Mammary epithelial cell (primary cell): ENCODE measurements at places on chromosomes 6 and 20. TPM values are rescaled to one million over a fixed set of nuclear protein-coding genes. Genes with fewer than 3 reads are reported as not detected.

Gene STMND1
- not detected for total RNA-seq

DNA sequence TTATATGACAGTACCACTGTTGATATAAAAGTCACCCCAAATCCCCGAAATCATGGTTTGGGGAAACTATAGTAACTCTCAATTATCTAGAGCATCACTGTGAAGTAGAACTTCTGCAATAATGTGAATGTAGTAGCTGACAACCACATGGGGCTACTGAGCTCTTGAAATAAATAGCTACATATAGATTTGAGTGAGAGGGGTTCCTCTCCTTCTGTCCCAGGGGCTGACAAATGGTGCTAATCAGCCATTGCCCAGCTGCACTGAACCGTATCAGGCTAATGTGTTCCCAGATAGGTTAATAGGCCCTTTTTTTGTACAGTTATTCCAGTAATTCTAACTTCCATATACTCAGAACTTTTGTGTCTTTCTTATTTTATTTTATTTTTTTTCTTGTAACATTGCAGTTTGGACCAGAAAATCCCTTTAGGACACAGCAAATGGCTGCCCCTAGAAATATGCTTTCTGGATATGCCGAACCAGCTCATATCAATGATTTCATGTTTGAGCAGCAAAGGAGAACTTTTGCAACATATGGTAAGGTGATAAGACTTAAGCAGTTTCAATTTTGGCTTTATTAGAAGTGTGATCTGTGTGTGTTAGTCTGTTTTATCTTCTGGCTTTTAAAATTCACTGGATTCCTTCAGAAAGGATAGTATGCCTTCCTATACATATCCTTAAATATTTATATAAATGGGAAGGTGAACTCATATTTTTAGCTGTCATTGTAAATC, 21.1 kb downstream of the CDC40 start:
- no peak for DNase-seq

GRCh38 chr6:151276112-151276740, 36.5 kb downstream of the AKAP12 start:
- DNase-seq = peak; percentile 57

DNA sequence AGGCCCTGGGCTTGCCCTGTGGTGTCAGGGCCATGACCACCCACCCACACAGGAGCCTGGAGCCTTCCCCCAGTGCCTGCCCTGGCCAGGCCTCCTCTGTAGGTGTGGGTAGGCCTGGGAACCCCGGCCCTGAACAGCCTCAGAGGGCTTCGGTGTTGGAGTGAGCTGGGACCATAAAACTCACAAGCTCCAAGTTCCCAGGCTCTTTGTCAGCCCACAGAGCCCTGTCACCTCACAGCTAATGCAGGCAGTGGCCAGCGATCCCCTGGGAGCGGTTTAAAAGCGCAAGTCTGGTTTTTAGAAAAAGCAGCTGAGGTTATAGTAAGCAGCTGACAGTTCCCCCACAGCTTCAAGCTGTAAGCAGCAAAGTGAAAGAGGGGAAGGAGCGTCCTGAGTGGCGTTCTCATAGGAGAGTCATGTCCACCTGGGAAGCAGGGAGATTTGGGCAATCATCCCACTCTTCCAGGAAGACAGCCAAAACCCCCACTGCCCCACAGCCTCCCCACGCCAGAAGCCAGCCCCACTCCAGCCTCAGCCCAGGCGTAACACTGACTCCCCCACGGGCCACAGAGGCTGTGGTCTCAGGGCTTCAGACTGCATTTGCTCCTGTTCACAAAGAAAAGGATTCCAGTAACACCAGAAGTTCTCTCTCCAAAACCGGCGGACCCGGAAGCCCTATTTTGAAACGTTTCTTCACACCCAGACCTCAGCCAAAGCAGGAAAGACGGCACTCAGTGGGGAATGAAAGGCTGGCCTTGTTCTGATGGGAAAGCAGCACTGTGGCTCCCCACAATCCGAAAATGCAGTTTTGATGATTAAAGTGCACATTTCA, 34.3 kb upstream of the FOXC1 start:
- no peak for DNase-seq

DNA sequence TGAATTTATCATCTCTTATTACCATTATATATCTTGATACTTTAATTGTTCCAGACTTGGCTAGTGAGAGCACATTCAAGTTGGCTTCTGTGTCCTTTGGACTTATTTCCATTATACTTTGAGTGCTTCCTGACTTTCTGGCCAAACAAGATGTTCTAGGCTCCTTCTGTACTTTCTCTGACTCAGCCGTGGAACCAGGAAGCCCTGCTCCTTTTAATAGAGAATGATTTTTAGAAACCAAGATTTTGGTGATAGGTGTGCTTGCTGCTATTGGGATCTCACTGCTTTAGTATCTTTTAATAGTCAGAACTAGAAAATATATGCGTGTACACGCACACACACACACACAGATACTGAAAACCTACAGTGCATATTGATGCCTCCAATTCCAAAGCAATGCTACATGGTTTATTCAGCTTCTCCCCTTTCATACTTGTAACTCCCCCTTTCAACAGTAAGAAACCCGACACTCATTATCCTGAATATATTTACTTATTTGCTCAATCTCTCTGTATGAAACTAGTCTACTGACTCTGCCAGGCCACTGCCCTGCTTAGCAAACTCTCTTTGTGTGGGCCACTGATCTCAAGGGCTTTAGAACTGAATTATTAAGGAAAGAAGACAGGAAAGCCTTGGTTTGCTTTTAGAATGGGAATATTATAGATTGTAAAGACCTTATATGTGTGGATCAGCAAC, 42.7 kb upstream of the EZR start:
- peak; percentile 40 for DNase-seq

GRCh38 chr6:165971202-165971601, 196.4 kb downstream of the TBXT start:
- no peak for DNase-seq

- no peak for DNase-seq
Observed at GRCh38 chr6:168834801-168835200, 393.8 kb downstream of the SMOC2 start.

GRCh38 chr6:24394780-24395437, 7.8 kb upstream of the MRS2 start:
- peak; percentile 85 for DNase-seq

GRCh38 chr6:26270903-26271667, 93.9 kb upstream of the BTN3A2 start:
- DNase-seq = peak; percentile 92
